Hepatic stellate cell (primary cell): ENCODE measurements at places on chromosomes 5 and 9.
A peak's percentile ranks its signal among the peaks of the same experiment; 100 is the strongest.

DNA sequence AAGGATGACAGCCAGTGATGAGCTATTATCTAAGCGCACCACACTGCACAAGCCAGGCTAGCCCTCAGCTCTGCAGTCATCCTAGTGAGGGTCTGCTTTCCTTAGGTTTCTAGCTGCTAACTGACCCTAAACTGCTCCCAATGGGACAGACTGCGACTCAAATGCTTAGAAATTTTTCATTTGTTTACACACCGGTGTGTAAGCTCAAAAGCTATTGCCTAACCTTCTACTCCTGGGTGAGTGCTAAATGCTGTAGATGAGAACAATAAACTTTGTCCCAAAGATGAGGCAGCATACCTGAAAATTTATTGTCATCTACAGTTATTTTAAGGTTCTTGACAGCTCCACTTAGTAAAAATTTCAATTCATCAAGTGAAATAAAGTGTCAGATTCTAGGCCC, 311.4 kb downstream of the TMEM167A start:
- no peak for DNase-seq

GRCh38 chr5:120882038-120882775, 418.1 kb downstream of the PRR16 start:
- DNase-seq, result no peak

DNA sequence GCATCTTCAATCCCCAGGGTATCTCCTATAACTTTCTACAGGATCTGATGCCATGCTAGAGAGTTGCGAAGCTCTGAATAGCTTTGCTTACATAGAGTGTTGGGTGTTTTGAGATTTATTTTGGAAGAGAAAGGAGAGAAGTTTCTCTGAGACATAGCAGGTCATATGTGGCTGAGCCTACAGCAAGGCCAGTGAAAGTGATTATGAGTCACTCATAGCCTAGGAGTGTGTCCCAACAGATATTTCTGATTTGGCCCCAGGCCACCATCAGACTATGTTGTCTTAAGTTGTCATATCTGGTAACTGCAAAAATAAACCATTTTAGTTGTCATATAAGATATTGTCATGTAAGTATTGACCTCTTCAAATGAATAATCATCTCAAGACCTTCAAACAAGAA, 132.0 kb upstream of the RAI14 start:
- DNase-seq, result peak; percentile 55

DNA sequence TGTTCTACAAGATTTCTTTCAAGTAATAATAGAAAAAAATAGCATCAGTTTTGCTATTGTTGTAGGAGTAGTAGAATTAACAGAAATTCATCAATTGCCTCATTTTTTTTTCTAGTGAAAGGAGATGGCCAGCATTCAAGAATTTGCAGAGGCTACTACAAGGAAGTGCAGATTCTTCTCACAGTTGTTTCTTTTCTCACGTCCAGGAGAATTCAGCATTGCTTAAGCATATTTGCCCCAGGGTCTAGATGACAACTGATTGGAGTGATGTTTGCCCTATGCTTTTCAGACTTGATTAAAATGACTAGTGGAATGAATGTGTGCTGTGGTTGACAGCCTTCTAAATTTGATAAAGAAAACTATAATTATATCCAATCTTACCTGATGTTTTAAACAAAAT, 46.6 kb upstream of the SLC12A2 start:
- no peak for DNase-seq

DNA sequence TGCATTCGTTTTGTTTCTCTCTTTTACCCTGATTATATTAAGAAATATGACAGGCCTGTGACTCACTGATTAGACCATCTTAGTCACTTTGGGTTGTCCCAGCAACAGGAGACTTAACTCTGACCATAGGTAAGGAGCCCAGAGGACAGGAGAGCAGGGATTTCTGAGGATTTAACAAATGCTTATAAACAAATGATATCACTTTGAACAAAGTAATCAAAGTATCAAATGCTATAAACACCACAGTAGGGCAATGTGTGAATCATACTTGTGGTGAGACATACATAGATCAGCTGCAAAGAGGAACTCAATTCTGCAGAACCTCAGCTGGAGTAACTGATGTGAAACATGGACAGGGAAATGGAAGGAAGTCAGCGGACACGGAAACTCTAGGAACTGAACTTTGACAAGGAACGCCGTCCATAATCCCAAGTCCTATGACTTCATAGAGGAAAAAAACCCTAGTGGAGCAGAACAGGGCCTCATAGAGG, 190.6 kb upstream of the MSX2 start:
- peak; percentile 34 for DNase-seq

DNA sequence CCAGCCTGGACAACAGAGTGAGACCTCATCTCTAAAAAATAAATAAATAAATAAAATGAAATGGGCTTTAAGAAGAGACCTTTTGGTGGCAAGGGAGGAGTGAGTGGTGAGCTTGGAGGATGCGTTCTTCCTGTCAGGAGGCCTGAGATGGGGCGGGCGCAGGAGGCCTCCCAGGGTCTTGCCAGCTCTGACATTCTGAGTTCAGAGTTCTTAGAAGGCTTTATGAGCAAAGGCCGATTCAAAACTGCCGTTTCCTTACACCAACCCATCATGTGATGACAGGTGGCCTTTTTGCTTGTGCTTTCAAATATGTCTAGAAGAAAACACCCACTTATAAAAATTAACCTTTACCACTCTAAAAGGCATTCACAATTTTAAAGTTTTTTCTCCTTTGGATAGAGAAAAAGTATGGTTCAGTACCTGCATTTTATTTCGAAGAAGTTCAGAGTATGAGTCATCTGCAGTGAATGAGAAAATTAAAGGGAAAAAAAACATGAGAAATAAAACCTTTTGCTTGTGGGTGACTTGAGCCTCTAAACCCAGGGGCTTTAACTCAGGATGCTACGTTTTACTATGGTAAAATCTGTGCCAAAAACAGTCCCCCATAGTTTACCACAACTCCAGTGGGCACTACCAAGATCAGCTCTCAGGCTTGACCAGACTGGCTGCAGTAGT, 157.4 kb upstream of the OTULINL start:
- no peak for DNase-seq

GRCh38 chr5:135046661-135047346, 12.8 kb upstream of the PITX1 start:
- DNase-seq, result no peak

DNA sequence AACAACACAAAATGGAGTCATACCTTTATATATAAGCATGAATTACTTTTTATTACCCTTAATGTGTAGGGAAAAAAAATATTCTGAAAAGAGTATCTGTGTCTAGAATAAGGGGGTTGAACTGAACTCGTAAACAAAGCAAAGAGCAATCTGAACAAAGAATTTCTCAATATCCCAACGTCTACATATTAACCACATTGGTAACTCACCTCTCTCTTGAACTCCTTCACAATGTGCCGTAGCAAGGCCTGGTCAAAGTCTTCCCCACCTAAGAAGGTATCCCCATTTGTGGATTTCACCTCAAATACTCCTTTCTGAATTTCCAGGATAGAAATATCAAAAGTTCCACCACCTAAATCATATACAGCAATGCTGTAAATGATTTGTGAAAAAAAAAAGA, 8.4 kb downstream of the HSPA9 start:
- DNase-seq, result no peak

GRCh38 chr9:130186839-130187522, 14.8 kb downstream of the NCS1 start:
- DNase-seq, result peak; percentile 95

DNA sequence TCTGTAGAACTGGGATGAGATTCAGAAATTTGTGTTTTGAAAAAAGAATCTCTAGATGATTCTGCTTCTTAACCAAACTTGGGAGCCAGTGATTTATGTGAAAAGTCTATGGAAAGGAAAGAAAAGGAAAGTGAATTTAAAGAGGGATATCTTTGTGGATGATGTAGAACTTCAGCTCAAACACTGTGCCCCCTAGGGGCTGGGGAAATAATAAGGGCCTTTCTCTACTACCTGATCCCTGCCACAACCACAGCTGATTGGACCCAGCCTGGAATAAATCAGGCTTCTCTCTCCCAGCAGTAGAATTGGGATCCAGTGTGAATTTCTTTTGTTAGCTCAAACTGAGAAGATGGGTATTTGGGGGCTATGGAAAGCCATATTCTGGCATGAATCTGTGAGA, 155.0 kb downstream of the PRELID2 start:
- no peak for DNase-seq

DNA sequence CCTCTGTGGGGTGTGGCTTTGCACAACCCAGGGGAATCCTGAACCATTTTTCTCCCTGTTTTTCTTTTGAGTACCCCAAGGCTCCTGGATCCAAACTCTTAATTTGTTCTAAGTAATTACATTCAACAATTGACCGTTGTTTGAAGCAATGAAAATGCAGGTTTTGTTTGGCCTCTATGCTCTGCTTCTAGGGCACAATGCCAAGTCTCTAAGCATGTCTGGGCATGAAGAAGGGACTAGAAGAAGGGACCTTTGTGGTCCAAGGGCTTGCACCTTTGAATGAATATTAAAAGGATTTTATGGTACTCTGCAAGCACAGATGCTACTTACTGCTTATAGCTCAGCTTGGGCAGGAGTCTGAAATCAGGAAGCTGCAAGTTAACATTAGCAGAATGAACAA, 6.6 kb upstream of the ENC1 start:
- no peak for DNase-seq

DNA sequence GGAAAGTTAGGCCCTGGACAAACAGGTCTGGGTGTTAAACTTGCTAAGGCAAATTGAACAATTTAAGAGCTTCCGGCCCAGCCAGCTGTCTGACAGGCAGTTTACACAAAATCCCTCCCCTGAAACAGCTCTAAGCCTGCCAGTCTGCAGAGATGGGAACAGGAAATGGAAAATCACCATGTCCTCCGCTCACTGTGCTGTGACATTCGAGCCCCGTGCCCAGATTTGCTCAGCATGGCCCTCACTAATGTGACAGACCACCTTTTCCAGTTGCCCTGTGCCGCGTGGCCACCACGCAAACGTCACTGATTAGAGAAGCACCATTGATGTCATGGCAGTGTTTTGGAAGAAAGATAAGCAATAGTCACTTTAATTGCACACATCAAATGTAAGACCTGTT, 41.0 kb downstream of the CCNJL start:
- DNase-seq, result no peak

- no peak for DNase-seq
Observed at GRCh38 chr5:68960456-68960855, 133.4 kb upstream of the SLC30A5 start.

DNA sequence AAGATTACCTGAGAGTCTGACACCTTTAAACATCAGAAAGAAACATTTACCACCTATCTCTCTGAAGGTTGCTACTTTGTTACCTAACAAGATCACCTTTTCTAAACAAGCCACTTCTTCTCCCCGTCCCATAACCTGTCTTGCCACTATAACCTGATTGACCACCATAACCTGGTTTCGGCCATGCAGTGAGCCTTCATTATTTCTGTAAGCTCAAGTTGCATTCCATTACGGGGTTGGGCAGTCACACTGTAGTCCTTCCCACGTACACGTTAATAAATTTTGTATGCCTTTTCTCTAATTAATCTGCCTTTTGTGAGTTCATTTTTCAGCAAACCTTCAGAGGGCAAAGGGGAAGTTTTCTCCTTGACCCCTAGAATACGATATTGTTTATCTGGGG, 28.0 kb upstream of the CCNG1 start:
- DNase-seq, result no peak

GRCh38 chr9:108645520-108645919, 210.3 kb downstream of the ACTL7B start:
- no peak for DNase-seq

DNA sequence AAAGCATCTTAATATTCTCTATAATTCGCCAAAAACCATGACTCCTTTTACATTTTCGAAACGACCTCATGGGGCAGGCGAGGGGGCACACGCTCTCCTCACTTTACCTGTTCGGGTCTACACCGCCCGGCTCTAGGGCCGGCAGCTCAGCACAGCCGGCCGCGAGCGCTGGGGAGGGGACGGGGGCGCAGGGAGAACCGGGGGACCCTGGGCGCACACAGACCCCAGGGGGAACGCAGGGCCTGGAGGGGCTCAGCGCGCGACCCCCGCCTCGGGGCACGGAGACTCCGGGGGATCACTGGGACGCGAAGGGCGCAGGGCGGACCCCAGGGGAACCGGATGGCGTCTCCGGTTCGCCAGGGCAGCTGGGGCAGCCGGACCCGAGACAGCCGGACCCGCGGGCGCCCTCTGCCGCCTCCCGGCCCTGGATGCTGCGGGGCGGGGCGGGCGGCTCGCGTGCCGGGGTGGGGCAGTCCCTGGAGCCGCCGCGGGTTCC, at the start of gene AHRR:
Gene AHRR, plus strand, starts transcription at position 485 of the 496 bp plus-strand sequence. CDS start 22,189 bp downstream, outside the sequence.
- peak; percentile 97 for DNase-seq

- no peak for DNase-seq
Observed at GRCh38 chr5:40276426-40277102, 403.2 kb upstream of the PTGER4 start.

- DNase-seq, result no peak
Observed at GRCh38 chr5:167631191-167631590, 660.3 kb upstream of the WWC1 start.

- DNase-seq, result no peak
Observed at GRCh38 chr5:9781275-9781674, 151.1 kb upstream of the TAS2R1 start.

DNA sequence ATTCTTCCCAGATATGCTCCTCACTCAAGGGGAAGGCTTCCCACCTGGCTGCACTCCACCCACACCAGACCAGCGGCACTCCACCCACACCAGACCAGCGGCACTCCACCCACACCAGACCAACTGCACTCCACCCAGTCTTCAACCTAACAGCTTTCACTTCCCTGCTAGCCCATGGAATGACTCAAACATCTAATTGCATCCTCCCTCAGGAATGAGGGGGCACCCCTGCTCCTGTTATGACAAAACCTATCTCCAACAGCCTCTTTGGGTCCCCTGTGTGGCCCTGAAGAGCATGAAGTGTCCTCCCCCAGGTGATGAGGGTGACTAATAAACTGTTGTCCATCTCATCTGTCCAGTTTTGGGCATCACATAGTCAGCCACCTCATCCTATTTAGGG, 556.6 kb upstream of the TUSC1 start:
- DNase-seq, result no peak

- DNase-seq, result no peak
Observed at GRCh38 chr9:117303643-117304230, 111.1 kb downstream of the ASTN2 start.

GRCh38 chr5:133367071-133367786, 245.1 kb downstream of the FSTL4 start:
- no peak for DNase-seq

- peak; percentile 42 for DNase-seq
Observed at GRCh38 chr5:177023303-177023664, 788 bp downstream of the ZNF346 start.

DNA sequence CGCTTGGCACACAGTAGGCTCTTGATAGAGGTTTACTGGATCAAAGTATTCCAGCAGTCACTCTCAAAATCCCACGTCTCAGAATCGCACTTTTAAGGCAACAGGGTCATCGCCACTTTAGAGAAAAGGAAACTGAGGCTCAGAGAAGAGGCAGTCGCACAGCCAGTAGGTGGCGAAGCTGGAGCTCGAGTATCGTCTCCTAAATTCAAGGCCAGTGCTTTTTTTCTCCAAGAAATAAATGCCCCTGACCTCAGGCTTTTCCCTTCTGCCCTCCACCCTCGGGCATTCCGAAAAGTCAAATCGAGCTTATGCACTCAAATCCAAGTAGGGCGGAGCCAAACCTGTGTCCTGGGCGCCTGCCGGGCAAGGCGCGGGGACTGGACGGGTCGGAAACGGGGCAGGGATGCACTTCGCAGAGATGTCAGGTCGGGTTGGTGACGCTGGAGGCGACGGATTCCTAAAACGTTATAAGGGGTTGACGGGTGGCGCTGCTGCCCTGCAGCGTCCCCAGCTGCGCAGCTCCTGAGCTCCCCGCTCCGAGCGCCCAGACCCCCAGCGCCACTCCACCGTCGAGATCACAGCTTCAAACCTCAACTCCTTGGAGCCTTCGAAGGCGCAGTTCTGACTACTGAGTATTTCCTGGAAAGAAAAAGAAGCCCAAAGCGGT, 4.7 kb upstream of the FOXB2 start:
- DNase-seq, result no peak

- DNase-seq, result peak; percentile 64
Observed at GRCh38 chr5:124655921-124656511, 90.4 kb downstream of the ZNF608 start.
